HCT116 (cell line): ENCODE measurements at places on chromosomes 7 and 10. TPM values are rescaled to one million over a fixed set of nuclear protein-coding genes. Genes with fewer than 3 reads are reported as not detected.

GRCh38 chr10:5385224-5385623 is 19.4 kb downstream of the TUBAL3 start:
- H3K4me1 ChIP-seq, result no peaks in the 10 kb centered on the region
- H3K27me3 ChIP-seq, result no peaks in the 10 kb centered on the region
- no peak overlapping the region for H3K4me3 ChIP-seq
- H3K36me3 ChIP-seq, result no peaks in the 10 kb centered on the region
- DNase-seq, result no peak

GRCh38 chr10:43304687-43305333 is 37.9 kb upstream of the RASGEF1A start:
- peaks cover 9% of the 10 kb centered on the region; the same call in 1 of the 2 replicates for H3K27me3 ChIP-seq
- H3K36me3 ChIP-seq, result no peaks in the 10 kb centered on the region
- peaks cover 24% of the 10 kb centered on the region for H3K4me1 ChIP-seq
- peak overlapping the region; percentile 51 for H3K4me3 ChIP-seq

GRCh38 chr10:79140085-79140793 is 71.5 kb downstream of the ZMIZ1 start:
- H3K36me3 ChIP-seq, result peaks cover 2% of the 10 kb centered on the region; the same call in 1 of the 2 replicates
- H3K4me1 ChIP-seq, result peaks cover 3% of the 10 kb centered on the region
- no peak overlapping the region for H3K4me3 ChIP-seq

GRCh38 chr10:3330663-3331062 is 158.1 kb upstream of the PITRM1 start:
- DNase-seq, result no peak
- no peaks in the 10 kb centered on the region for H3K27me3 ChIP-seq
- no peaks in the 10 kb centered on the region for H3K36me3 ChIP-seq
- H3K27ac ChIP-seq, result no peak overlapping the region
- H3K4me3 ChIP-seq, result no peak overlapping the region

- DNase-seq, result no peak
- H3K27me3 ChIP-seq, result no peaks in the 10 kb centered on the region
- H3K4me1 ChIP-seq, result no peaks in the 10 kb centered on the region
- no peak overlapping the region for H3K4me3 ChIP-seq
- peaks cover 20% of the 10 kb centered on the region for H3K36me3 ChIP-seq
These were observed 16.6 kb downstream of the ACBD5 start for GRCh38 chr10:27223964-27224363.

GRCh38 chr7:55120501-55121198 is 101.8 kb downstream of the EGFR start:
- no peak overlapping the region for H3K4me3 ChIP-seq
- peaks cover 4% of the 10 kb centered on the region; the same call in 1 of the 2 replicates for H3K4me1 ChIP-seq
- H3K27ac ChIP-seq, result no peak overlapping the region

GRCh38 chr10:58638388-58638787 is 125.7 kb downstream of the BICC1 start:
- H3K4me3 ChIP-seq, result no peak overlapping the region
- peaks cover 12% of the 10 kb centered on the region; the same call in 1 of the 2 replicates for H3K27me3 ChIP-seq
- H3K27ac ChIP-seq, result no peak overlapping the region

- no peak for DNase-seq
- H3K27ac ChIP-seq, result no peak overlapping the region
- no peak overlapping the region for H3K4me3 ChIP-seq
- no peaks in the 10 kb centered on the region for H3K36me3 ChIP-seq
- no peaks in the 10 kb centered on the region for H3K4me1 ChIP-seq
These were observed 19.5 kb upstream of the ITPRID1 start for GRCh38 chr7:31494421-31494820.

DNA sequence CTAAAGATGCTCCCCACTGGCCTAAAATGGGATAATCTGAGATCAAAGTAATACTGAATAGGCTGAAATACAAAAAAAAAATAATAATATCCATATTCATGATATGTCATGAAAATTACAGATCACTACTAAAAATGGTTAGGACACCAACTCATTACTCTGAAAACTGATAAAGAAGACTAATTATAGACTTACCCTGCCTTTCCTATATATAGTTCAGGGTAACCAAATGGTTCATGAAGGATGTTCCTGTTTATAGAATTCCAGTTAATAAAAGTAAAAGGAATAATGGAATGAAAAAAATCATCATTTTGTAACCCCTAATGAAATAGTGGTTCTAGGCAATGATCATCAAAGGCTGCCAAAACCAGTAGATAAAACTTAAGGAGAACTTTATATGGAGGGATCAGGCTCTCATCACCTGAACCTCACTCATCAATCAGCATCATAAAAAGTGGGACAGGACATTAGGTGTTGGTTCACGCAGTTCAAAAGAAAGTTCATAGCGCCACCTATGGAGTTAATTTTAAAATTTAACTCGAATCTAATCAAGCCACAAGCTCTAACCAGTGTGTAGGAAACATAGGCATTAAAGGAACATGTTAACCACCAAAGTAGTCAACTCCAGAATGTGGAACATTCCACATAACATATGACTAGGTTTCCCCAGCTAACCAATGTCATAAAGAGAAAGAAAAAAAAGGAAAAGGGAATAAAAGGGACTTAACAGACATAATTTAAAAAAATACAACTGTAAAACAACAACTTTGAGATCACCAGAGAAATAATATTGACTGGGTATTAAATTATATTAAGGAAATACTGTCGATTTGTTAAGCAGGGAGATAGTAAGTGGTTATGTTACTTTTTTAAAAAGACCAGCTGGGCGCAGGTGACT is 35.7 kb downstream of the P4HA1 start:
- H3K4me3 ChIP-seq, result no peak overlapping the region
- H3K27ac ChIP-seq, result no peak overlapping the region
- H3K4me1 ChIP-seq, result no peaks in the 10 kb centered on the region

- H3K27ac ChIP-seq, result no peak overlapping the region
- no peaks in the 10 kb centered on the region for H3K27me3 ChIP-seq
- peaks cover 18% of the 10 kb centered on the region for H3K4me1 ChIP-seq
These were observed 51.5 kb downstream of the COA1 start for GRCh38 chr7:43677864-43678263.

DNA sequence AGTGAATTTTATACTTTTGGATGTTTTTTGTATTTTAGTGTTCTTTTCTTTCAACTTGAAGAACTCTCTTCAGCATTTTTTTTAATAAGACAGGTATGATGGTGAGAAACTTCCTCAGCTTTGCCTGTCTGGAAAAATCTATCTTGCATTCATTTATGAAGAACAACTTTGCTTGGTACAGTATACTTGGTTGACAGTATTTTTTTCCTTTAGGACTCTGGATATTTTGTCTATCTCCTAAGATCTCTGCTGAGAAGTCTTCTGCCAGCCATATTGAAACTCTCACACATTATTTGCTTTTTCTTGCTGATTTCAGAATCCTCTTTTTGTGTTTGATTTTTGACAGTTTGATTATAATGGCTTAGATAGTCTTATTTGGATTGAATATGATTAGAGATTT is 405.0 kb upstream of the GHITM start:
- H3K4me3 ChIP-seq, result no peak overlapping the region
- DNase-seq, result no peak
- no peak overlapping the region for H3K27ac ChIP-seq
- no peaks in the 10 kb centered on the region for H3K4me1 ChIP-seq

GRCh38 chr7:146961617-146962016 is 845.0 kb downstream of the CNTNAP2 start:
- H3K4me3 ChIP-seq, result no peak overlapping the region
- no peaks in the 10 kb centered on the region for H3K4me1 ChIP-seq
- DNase-seq, result no peak
- no peaks in the 10 kb centered on the region for H3K36me3 ChIP-seq
- H3K27me3 ChIP-seq, result no peaks in the 10 kb centered on the region
- H3K27ac ChIP-seq, result no peak overlapping the region

DNA sequence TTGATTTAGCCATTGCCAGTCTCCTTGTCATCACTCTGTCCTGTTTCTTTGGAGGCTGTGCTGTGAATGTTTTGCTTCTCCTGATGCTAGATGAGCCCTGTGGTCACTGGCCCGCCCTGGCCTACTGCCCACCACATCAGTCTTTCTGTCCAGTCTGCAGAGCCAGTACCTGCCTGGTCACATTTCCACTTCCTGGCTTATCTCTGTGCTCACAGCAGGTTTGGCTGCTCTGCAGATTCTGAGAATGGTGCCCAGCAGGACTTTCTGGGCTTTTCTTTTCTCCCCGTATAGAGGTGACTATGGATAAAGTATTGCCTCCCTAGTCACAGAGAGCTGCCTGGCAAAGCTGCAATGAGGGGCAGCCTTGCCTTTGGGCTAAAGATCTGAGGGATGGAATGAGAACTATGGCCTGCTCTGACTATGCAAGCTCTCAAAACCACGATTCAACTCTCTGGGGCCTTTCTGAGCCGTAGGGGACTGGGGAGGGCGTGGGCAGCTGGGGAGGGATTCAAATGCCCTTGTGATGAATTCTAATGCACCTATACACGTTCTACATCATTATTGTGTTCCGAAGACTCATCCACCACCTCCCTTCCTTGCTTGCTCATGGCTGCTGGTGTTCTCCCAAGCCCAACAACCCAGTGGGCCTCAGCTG is 410.4 kb upstream of the NPVF start:
- no peak overlapping the region for H3K4me3 ChIP-seq
- no peaks in the 10 kb centered on the region for H3K27me3 ChIP-seq
- no peak overlapping the region for H3K27ac ChIP-seq
- no peaks in the 10 kb centered on the region for H3K36me3 ChIP-seq

GRCh38 chr10:79166312-79166721 is 97.6 kb downstream of the ZMIZ1 start:
- no peak overlapping the region for H3K4me3 ChIP-seq
- DNase-seq, result no peak
- no peak overlapping the region for H3K27ac ChIP-seq
- H3K4me1 ChIP-seq, result peaks cover 29% of the 10 kb centered on the region
- H3K36me3 ChIP-seq, result no peaks in the 10 kb centered on the region

DNA sequence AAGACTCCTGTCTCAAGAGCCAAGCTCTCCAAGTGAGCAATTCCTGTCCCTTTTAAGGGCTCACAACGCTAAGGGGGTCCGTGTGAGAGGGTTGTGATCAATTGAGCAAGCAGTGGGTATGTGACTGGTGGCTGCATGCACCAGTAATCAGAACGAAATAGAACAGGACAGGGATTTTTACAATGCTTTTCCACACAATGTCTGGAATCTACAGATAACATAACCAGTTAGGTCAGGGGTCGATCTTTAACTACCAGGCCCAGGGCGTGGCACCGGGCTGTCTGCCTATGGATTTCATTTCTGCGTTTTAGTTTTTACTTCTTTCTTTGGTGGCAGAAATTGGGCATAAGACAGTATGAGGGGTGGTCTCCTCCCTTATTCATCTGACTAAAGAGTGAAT is 54.9 kb upstream of the SP4 start:
- no peaks in the 10 kb centered on the region for H3K27me3 ChIP-seq
- no peaks in the 10 kb centered on the region for H3K4me1 ChIP-seq
- no peaks in the 10 kb centered on the region for H3K36me3 ChIP-seq
- no peak for DNase-seq
- no peak overlapping the region for H3K27ac ChIP-seq

DNA sequence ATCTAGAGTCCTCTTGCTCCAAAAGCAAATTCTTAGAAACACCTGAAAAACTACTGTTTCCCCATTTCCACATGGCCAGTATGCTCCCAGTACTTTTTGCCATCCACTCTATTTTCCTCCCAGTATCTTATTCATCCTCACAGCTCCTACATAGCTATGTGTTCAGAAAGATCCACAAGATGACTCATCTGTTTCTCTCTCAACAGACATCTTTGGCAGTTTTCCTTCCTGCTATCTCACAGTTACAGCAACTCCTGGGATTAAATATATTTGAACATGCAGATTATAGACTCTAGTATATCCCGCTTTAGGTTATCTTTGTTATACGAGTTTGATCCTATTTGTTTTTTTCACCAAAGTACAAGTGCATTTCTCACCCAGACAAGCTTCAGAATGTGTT is 675.6 kb upstream of the POT1 start:
- no peaks in the 10 kb centered on the region for H3K27me3 ChIP-seq
- H3K36me3 ChIP-seq, result no peaks in the 10 kb centered on the region
- no peak for DNase-seq
- H3K27ac ChIP-seq, result no peak overlapping the region
- H3K4me3 ChIP-seq, result no peak overlapping the region

- H3K27ac ChIP-seq, result no peak overlapping the region
- no peak for DNase-seq
- H3K27me3 ChIP-seq, result no peaks in the 10 kb centered on the region
These were observed 64.7 kb upstream of the JAZF1 start for GRCh38 chr7:28245123-28245878.

GRCh38 chr7:120407010-120407409 is 134.0 kb downstream of the KCND2 start:
- no peaks in the 10 kb centered on the region for H3K27me3 ChIP-seq
- DNase-seq, result no peak
- no peaks in the 10 kb centered on the region for H3K36me3 ChIP-seq

DNA sequence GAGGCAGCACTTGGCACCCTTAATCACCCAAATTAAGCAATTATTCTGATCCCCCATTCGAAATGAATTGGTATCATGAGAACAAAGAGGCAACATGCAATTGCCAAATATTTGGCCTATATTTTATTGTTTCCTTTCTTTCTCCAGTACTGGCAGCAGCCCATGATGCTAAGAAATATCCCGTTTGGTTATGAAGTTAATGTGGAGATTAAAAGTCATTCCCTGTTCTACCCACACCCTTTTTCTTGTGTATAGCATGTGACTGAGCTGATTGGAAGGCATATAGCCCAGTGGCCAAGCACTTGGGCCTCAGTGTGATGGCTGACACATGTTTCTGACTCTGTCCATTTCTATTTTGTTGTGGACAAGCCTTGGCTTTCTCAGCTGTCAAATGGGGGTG is 692.3 kb upstream of the GALNT17 start:
- H3K27me3 ChIP-seq, result no peaks in the 10 kb centered on the region
- no peaks in the 10 kb centered on the region for H3K4me1 ChIP-seq
- no peaks in the 10 kb centered on the region for H3K36me3 ChIP-seq
- H3K27ac ChIP-seq, result no peak overlapping the region
- DNase-seq, result no peak
- H3K4me3 ChIP-seq, result no peak overlapping the region

- no peak overlapping the region for H3K27ac ChIP-seq
- H3K36me3 ChIP-seq, result no peaks in the 10 kb centered on the region
- H3K4me1 ChIP-seq, result no peaks in the 10 kb centered on the region
- H3K27me3 ChIP-seq, result no peaks in the 10 kb centered on the region
- no peak for DNase-seq
These were observed 45.5 kb downstream of the AOC1 start for GRCh38 chr7:150897502-150898474.

GRCh38 chr10:78581133-78581694 is 487.6 kb upstream of the ZMIZ1 start:
- peaks cover 6% of the 10 kb centered on the region; the same call in 1 of the 2 replicates for H3K27me3 ChIP-seq
- H3K4me3 ChIP-seq, result no peak overlapping the region
- DNase-seq, result no peak
- no peak overlapping the region for H3K27ac ChIP-seq
- H3K36me3 ChIP-seq, result no peaks in the 10 kb centered on the region
- H3K4me1 ChIP-seq, result peaks cover 5% of the 10 kb centered on the region; the same call in 1 of the 2 replicates

SCRN1 gene
- 76.8 TPM for total RNA-seq

AZGP1 gene
- total RNA-seq, result 1.1 TPM

NPC1L1 gene
- total RNA-seq, result 0.15 TPM

PRKCQ gene
- total RNA-seq, result 0.54 TPM

CALCR gene
- 0.10 TPM for total RNA-seq

AGAP6 gene
- 13.1 TPM for total RNA-seq

GLI3 gene
- 0.07 TPM for total RNA-seq

RBP4 gene
- 2.4 TPM for total RNA-seq

SYT15B gene
- 0.37 TPM for total RNA-seq

ZP3 gene
- total RNA-seq, result 23.4 TPM

C7orf57 gene
- total RNA-seq, result 0.15 TPM

FGL2 gene
- not detected for total RNA-seq

PRSS37 gene
- not detected for total RNA-seq

PDE6C gene
- total RNA-seq, result not detected

PNLIPRP1 gene
- 1.6 TPM for total RNA-seq
